Esophagus squamous epithelium (tissue), 5 donors: ENCODE measurements at places on chromosomes 6 and 20.

DNA sequence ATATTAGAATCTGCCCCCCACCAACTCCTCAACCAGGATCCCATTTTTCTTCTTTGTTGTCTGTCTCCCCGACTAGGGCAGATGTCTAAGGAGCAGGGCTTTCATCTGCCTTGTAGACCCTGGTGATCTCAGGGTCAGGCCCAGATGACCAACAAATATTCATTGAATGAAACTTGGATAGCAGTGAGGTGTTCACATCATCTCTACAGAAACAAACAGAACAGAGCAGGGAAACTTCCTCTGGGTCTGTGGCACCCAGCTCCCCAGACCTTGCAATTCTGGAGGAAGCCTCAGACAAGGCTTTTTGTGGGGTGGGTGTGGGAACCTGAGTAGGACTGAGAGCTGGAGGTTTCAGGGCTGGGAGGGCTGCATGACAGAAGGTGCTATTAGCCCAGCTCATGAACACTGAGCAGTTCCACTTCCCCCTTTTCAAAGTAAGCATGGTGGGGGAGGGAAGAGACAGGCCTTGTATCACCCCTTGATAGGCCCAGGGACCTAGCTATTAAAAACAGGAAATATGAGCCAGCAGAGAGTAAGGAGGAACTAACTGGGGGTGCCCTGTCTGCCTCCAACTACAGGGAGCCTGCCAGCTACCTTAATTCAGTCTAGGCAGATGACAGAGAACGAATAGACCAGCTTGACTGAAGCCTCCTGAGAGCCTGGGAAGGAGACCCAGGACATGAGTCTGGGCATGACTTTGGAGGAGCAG lies 37.3 kb upstream of the TOP1 start:
- DNase-seq = no peak

DNA sequence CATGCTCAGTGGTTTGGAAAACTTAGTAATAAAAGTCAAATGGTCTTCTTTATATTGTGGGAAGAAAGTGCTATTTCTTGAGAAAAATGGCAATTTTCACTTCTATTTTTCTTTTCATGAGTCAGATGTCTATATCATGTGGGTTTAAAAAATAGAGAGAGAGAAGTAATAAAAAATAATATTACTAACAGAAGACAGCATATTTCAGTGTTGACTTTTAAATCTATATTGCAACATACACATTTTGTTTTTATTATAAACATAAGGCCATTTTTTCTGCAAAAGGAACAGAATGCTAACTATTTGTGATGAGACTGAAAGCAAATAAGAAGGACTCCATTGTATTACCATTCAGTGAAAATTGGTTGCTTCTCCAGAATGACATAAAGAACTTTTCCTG lies 135.1 kb upstream of the CNR1 start:
- no peak for DNase-seq

DNA sequence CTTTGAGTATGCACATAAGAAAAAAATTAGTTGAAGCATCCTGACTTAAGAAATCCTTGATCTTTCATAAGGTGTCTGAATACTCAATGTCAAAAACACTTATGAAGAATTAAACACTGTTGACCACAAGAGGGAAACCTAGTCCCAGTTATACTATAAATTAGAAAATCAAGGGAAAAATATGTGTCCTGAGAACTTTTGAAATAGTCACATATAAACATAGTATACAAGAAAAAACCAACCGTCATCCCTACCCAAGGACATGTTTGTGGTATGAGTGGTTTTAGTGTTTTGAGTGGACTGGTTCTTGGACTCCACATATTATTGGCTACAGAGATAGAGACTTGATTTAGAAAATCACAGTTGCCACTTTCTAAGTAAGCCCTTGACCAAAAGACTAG lies 7.6 kb upstream of the HLA-DRA start:
- no peak for DNase-seq

DNA sequence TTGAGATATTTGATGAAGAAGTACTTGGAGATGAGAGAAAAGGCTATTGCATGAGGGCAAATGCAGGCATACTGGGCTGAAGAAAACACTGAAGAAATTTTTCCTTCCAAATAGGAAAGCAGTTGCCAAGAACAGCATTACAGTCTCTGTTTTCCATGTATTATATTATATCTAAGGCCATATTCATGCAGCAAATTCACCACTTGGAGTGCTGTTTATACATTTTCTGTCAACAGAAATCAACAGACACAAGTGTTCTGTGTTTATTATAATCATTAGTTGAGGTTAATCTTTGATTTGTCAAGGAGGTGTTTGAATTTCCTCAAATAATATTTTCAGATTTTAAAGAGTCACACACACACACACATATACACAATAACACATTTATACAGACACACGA lies 268.8 kb upstream of the PLCB4 start:
- no peak for DNase-seq

DNA sequence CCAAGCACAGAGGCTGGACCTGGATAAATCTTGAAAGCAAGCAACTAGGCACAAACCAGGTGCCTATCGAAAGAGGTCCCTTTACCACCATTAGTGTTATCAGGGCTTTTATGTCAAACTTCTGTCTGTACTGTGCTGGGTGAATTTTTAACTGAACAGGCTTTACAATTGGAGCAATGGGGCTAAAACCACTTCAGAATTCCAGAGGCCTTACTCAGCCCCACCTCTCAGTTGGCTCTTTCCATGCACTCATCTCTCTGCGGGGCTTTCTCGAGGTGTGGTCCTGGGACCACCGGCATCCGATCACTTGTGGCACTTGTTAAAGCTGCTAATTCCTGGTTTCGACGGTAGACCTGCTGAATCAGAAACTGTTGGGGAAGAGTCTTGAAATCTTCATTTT lies 232.5 kb downstream of the SOX4 start:
- DNase-seq = no peak

- DNase-seq = no peak
Observed at GRCh38 chr6:156509496-156509895, 267.7 kb upstream of the ARID1B start.

GRCh38 chr6:149084808-149085556 lies 232.5 kb upstream of the TAB2 start:
- DNase-seq = no peak

DNA sequence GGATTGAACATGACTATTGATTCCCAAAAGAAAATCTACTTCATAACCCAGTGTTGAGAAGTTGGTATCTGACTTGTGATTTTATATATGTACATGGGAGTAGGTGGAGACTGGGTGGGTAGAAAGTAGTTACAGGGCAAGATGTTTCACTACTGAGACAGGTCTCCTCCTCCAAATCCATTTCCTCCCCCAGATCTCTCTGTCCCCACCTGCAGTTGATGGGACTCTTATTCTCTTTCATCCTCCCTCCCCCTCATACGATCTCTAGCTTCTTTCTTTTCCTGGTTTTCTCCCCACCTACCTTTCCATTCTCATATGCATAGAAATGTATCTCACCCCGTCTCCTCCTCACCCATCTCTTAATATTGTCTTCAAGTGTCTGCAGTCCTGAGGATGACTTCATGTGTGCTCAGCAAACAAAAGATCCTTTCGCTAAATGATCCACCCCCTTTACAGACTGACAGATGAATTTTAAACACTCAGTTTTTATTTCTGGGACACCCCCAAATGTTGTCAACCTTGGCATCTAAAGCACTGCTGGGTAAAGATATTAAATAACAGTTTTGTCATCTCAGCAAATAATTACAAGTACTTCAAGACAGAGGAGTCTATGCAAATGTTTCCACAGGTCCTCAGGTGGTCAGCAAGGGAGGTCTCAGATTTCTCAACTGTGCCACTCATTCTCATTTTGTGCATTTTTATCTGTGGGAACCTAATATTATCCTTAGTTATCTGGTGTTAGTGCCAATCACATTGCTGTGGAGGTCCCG lies 18.7 kb upstream of the HECA start:
- no peak for DNase-seq

DNA sequence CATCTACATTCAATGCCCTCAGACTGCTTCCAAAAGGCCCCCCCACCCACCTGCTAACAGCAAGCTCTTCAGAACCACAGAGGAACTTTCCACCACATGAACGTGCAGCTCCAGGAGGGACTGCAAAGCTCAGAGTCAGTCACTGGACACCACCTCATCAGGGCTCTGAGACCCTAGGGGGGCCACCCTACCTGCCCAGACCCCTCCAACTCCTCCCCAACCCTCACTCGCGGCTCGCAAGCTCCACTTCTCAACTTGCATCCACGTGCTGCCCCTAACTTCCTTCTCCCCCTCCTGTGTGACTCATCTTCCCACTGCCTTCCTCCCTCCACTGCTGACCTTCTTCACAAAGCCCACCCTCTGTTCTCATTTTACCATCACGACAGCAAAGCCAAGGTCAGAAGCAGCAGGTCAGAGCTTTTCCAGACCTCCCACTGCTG lies 6.5 kb downstream of the MBOAT1 start:
- no peak for DNase-seq

GRCh38 chr6:36949636-36950035 lies 4.9 kb upstream of the PI16 start:
- no peak for DNase-seq

GRCh38 chr6:122995921-122996793 lies at the start of gene CLVS2:
Gene CLVS2 (plus strand): TSS chr6:122996235. CDS start chr6:122997778, 1,543 bp downstream.
- no peak for DNase-seq

DNA sequence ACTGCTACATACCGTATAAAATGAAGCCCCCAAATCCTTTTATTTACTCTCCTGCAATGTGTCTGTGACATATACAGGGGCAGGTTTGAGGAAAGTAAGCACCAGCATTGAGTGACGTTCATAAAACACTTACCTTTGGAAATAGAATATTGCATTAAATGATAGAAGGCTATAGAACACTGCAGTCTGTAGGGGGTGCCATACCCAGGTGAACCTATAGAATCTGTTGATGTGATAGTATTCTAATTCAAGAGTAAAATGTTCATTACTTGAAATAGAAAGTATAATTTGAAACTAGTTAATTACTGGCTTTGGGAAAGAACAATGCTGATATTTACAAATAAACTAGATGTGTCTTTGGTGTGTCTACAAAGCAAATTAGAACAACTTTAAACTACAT lies 47.0 kb upstream of the PRL start:
- DNase-seq = no peak

DNA sequence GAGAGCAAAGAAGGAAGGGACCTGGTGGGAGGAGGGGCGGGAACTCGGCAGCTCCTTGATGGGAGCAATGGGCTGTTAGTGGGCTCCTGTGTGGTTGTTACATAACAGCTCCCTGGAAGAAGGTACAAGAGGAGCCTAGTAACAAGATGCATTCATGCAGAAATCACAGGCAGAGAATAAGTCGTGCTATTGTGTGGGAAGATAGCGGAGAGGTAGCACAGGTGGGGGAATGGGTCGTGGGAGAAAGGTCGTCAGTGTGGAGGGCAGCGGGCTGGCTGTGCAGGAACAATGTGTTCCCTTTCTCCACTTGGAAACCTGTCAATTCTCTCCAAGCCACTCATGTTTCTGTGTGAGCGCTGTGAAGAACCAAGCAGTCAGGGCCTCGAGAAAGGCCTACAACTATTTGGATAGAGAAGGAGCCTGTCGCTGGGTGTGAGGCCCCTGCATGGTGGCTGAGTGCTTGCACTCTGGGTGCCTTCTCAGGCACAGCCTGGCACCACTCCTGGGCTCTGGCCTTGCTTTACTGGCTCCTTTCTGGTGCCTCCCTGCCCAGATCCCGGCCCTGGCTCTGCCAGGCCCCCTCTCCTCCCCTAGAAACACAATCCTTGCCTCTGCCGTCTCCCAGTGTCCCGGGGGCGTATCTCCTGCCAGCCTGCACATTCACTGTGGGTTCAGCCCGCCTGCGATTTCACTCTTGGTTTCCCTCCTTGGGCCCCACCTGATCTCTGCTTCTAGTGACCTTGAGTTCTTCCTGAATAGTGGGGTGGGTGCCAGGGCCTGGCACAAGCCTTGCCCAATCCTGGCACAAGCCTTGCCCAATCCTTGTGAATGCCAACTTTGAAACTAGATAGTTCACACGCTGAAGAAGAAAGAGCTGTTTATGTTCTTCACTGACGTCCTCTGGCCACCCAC lies 7.4 kb upstream of the FGD2 start:
- no peak for DNase-seq

GRCh38 chr20:32536851-32537656 lies 48.1 kb downstream of the NOL4L start:
- no peak for DNase-seq
